GM12864 (cell line): ENCODE measurements at places on chromosomes 13 and 19.

DNA sequence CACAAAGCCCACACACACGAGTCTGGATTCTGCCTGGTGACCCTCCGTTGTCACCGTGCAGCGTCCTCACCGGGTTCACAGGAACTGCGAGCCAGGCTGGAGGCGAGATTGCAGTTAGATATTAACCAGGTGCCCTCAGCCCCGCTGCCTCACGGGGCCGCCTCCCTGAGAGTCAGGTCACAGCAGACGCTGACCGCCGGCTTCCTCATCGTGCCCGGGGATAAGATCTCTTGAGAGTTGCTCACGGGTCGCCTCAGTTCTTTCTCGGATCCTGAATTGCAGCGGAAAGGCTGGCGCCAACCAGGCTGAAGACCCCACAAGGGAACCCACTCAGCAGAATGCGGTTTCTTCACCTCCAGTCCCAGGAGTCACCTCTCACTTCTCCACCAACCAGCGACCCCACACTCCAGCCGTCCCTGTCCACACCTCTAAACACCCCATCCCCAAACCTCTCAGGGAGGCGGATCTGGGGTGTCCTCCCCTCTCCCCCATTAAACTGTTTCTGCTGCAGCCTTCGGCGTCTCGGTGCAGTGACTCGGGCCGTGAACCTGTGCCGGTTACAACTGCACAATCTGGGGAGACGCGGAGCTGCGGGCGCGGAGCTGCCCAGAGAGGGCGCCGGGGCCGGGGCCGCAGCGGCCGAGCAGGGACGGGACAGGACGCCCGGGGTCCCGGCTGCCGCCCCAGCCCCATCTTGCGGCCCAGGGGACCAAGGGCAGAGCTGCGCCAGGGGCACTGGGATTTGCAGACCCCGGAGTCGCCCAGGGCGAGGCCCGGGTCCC, 591 bp downstream of the ZNF823 start:
- DNase-seq: no peak

DNA sequence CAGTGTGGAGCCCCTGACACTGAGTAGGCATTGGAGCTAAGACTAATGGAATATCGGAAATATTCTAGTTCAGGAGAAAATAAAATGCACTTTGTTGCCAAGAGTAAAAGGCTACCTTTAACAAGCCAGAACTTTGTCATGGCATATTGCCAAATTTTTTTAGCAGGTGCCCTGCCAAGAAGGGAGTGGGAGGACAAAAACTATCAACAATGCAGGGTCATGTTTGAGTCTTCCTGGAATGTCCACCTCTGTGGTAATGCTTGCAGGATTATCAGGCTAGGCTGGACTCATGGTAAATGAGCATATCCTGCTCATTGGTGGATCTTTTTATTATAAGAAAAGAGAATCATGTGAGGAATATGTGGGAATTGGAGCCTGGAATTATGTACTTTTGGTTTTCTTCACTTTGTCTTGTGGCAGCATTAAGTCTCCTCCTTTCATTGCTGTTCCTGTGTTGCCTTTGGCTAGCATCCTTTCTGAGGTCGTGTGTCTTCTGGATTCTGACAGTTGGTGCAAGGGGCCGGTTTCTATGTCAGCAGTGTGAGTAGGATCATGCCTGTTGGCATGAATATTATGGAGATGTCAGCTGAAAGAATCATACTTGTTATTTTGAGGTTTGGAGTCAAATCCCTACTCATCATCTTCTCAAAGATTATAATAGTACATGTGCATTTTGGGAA, 122.9 kb upstream of the SPRY2 start:
- DNase-seq: no peak

GRCh38 chr13:60427285-60427684, 30.3 kb downstream of the TDRD3 start:
- DNase-seq: peak; percentile 22

DNA sequence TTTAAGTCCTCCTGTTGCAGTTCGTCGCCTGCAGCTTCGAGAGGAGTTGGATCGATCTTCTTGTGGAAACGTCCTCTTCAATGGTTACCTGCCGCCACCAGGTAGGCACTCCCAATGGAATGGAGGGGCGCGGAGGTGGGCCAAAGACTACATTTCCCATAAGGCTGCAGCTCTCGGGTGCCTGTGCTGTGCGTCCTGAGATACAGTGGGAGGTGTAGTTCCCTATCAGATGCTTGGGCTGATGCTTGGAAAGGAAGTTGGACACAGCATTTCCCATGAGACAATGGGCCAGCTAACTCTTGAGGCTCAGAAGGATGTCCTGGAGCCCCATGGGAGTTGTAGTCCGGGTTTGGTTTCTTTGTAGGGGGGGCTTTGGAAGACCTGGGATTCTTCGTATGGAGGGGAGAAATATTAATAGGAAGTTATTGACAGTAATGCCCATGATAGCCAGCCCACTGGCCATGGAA, 1.8 kb downstream of the SHKBP1 start:
- DNase-seq: no peak

DNA sequence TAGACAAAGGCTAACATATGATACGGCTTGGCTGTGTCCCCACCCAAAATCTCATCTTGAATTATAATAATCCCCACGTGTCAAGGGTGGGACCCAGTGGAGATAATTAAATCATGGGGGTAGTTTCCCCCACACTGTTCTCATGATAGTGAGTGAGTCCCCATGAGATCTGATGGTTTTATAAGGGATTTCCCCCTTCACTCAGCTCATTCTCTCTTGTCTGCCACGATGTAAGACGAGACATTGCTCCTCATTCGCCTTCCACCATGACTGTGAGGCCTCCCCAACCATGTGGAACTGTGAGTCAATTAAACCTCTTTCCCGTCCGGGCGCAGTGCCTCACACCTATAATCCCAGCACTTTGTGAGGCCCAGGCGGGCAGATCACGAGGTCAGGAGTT, 143.5 kb downstream of the RXFP2 start:
- DNase-seq: no peak

GRCh38 chr19:51187395-51188226, 37.3 kb upstream of the CD33 start:
- no peak for DNase-seq

DNA sequence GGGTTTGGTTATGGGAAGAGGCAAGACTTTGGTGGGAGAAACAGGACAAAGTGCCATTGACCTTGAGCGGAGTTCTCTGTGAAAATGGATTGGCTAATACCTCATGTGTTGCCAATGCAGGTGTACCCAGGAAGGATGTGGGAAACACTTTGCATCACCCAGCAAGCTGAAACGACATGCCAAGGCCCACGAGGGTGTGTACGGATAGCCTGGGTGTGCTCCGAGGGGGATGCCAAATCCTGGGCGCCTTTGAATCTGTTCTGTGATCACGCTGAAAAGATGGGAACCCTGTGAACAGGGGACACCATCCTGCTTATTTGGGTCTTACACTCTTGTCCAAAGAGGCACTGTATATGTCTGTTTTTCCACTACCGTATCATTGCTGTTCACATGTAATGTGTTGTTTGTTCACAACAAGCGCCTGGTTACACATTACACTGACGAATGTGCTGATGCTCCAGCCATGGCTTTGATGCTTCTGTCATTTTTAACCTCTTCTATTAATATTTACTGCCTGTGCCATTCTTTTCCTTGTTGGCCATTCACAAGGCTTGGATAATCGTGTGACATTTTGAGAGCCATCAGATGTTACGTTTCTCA, 8.3 kb downstream of the GTF3A start:
- DNase-seq: no peak

DNA sequence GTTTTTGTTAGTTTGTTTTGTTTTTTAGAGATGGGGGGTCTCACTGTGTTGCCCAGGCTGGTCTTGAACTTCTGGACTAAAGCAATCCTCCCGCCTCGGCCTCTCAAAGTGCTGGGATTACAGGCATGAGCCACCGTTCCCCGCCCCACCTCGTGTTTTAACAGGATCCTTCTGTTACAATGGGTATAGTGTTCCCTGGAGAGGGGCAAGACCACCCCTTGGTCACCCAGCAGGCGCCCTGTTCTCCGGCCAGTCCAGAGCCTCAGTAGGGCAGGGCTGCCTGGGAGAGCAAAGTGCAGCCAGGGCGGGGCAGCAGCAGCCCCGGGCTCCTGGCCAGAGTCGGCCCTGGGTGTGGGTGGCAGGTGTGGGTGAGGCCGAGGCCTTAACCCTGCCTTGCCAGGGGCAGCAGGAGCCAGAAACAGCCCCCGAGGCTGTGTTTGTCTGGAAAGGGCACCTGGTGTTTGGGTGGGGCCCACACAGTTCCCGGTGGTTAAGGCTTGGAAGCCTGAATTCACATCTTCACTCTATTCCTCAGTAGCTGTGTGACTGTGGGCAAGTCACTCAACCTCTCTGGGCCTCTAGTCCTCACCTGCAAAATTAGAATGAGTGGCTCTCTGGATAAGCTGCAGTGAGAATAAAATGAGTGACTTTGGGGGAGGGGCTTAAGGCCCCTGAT, 7.2 kb downstream of the VASP start:
- no peak for DNase-seq

DNA sequence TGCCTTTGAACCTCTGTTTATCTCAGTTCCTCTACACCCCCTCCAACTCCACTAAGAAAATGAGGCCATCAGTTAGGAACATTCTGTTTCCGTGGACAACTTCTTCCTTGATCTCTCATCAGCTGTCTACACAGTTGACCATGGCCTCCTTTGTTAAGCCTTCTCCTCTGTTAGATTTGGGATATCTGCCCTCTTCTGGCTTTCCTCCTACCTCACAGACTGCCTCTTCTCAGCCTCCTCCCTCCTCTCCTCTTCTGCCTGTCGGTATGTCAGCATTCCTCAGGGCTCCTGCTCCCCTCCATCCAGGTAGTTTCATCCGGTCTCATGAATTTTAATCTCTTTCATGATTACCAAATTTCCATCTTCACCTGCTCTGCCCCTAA, 454.9 kb downstream of the FOXO1 start:
- no peak for DNase-seq

- no peak for DNase-seq
These were observed 118.6 kb upstream of the ZNF536 start for GRCh38 chr19:30253581-30253996.

GRCh38 chr19:18939922-18940768, 872 bp downstream of the HOMER3 start:
- no peak for DNase-seq

GRCh38 chr13:46278474-46278873, 66.7 kb downstream of the LRRC63 start:
- no peak for DNase-seq

GRCh38 chr19:18503971-18504885, 17.6 kb downstream of the ELL start:
- DNase-seq: no peak

GRCh38 chr13:41302743-41303142, 8.3 kb upstream of the NAA16 start:
- no peak for DNase-seq

GRCh38 chr19:44628793-44629192, 14.9 kb upstream of the PVR start:
- no peak for DNase-seq

DNA sequence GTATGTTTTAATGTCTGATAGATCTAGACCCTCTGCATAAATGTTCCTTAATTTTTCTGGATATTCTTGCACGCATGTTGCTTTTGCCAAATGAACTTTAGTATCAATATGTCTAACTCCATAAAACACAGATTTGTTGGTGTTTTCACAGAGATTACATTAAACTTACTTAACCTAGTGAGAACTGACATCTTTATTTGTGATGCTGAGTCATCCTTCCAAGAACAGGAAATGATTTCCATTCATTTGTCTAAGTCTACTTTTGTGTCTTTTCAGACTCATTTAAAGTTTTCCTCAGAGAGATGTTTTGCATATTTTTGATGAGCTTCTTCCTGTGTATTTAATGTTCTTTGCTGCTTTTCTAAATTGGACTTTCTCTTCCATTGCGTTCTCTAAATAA, 184.0 kb downstream of the SLC7A1 start:
- DNase-seq: no peak

DNA sequence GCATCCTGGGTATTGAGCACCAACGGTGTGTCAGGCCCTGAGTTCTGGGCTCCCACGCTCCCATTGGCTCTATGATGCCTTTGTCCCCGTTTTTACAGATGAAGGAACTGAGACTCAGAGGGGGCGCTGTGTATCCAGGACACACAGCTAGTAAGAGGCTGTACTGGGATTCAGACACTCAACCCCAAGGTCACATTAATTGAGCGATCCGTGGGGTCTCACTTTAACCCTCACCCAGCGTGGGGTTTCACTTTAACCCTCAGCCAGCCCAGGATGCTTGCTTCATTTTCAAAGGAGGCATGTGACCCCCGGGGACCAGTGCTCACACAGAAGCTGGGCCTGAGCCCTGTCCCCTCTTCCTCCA, 42.6 kb downstream of the CYP4F22 start:
- DNase-seq: no peak

DNA sequence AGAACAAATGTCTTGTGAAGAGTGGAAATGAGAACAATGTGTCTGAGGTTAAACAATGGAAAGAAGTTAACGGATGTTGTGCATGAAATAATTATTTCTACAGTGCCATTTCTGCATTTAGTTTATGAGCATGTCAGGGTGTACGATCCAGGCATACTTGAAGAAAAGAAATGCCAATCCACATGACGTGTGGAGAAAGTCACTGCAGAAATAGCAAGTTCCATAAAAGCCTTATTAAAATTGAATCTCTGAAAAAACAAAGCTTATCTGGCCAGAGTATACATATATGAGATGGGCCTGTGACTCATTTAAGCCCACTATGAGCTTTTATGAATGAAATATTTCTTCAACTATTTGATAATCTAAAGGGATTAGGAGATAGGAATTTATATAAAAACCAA, 426.1 kb downstream of the EFNB2 start:
- DNase-seq: no peak

GRCh38 chr13:36680913-36681312, 7.1 kb downstream of the SERTM1 start:
- no peak for DNase-seq

- DNase-seq: no peak
These were observed 183.4 kb upstream of the RFC3 start for GRCh38 chr13:33634546-33634982.

GRCh38 chr19:3071768-3072167, 9.5 kb upstream of the TLE5 start:
- DNase-seq: no peak

GRCh38 chr19:1289686-1290025, 4.0 kb downstream of the EFNA2 start:
- no peak for DNase-seq

- DNase-seq: no peak
These were observed 13.1 kb upstream of the TICAM1 start for GRCh38 chr19:4844348-4845179.
